Activated T-helper 1 cell treated with Interleukin-2 at 50 U/mL for 16 hours (primary cell): ENCODE measurements at places on chromosomes 12 and 14.

GRCh38 chr12:20154052-20154451 lies 214.3 kb upstream of the PDE3A start:
- no peak for DNase-seq

DNA sequence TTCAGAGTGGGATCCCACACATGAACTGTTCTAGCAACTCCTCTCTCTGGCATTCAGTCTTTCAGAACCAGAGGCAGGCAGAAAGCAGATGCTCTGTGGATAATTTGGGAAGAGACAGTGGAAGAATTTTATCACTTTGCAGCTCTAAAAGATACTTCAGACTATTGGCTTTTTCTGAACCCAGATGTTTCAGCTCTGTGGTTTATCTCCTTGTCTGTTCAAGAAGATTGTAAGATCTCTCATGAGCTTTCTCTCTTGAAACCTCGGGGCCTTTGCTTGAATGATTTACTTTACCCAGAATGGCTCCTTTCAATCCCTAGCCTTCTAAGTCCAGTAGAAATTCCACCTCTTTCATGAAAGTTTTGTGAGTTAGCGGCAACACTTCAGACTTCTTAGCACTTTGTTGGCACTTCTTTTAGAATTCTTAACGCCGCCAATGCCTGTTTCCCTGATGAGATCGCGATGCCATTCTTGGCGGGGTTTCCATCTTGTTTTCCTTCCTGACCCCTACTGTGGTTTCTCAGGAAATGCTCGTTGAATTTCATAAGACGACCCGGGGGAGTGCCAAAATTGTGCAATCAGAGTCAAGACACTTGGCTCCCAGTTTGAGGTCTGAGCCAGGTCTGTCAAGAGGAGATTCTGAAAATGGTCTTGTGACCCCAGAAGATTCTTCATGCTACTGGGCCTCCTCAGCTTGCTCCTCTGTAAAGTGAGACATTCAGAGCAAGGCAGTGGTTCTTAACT lies 107.0 kb upstream of the PRICKLE1 start:
- DNase-seq = no peak

- no peak for DNase-seq
Observed at GRCh38 chr14:65783576-65783975, 371.0 kb downstream of the FUT8 start.

DNA sequence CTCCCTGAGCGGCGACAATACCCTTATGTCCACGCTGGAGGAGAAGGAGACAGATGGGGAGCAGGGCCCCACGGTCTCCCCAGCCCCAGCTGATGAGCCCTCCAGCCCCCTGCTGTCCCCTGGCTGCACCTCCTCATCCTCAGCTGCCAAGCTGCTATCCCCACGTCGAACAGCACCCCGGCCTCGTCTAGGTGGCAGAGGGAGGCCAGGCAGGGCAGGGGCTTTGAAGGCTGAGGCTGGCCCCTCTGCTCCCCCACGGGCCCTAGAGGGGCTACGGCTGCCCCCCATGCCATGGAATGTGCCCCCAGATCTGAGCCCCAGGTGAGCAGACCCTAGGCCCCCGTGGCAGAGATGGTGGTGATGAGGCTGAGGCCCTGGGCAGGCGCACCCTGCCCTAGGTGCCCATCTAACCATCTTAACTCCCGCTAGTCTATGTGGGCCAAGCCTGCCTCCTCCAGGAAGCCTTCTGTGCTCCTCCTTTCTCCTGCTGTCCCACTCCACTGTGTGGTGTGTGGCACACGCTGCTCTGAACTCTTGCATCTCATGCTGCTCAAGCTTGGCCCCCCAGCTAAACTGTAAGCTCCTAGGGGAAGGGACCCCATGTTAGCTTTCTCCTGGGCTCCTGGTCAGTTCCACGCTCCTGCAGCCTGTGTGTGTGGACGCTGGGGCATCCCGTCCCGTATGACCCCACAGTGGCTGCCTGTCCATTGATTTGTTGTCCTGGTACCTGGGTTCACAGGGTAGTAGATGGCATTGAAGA lies 12.1 kb downstream of the MCRS1 start:
- DNase-seq = no peak

- DNase-seq = no peak
Observed at GRCh38 chr14:89707086-89707485, 247.4 kb downstream of the EFCAB11 start.

GRCh38 chr12:105331805-105332251 lies 1.3 kb downstream of the C12orf75 start:
- no peak for DNase-seq

DNA sequence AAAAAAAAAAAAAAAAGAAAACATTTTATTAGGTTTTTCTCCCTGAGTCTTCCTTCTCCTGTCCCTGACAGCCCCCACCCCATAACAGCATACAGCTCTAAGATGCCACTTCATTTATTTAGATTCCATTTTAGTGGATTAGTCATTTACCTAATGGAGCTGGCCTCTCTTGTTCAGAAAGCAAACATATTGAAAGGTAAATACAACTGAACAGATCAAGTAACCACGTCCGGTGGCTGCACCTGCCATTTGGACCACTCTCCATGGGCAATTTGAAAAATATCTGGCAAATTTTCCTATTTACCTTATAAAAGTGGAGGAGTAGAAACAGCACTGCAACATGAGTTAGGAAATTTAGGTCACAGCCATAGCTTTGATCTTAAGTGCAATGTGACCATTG lies 254.6 kb downstream of the C12orf42 start:
- no peak for DNase-seq

- DNase-seq = no peak
Observed at GRCh38 chr14:80927083-80927989, 14.2 kb downstream of the CEP128 start.

DNA sequence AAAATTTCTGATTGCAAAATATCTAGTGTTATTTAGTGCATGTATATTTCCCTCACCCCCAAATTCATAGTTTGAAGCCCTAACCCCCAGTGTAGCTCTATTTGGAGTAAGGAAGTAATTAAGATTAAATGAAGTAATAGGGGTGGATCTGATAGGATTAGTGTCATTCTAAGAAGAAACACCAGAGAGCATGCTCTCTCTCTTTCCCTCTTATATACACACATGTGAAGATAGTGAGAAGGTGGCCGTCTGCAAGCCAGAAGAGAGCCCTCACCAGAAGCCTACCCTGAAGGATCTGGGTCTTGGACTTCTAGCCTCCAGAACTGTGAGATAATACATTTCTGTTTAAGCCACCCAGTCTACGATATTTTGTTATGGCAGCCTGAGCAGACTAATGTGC lies 120.3 kb downstream of the TMEM30B start:
- no peak for DNase-seq

- DNase-seq = no peak
Observed at GRCh38 chr12:14959916-14960496, 1.4 kb downstream of the ARHGDIB start.

GRCh38 chr12:68432622-68433021 lies 100.5 kb upstream of the MDM1 start:
- no peak for DNase-seq

DNA sequence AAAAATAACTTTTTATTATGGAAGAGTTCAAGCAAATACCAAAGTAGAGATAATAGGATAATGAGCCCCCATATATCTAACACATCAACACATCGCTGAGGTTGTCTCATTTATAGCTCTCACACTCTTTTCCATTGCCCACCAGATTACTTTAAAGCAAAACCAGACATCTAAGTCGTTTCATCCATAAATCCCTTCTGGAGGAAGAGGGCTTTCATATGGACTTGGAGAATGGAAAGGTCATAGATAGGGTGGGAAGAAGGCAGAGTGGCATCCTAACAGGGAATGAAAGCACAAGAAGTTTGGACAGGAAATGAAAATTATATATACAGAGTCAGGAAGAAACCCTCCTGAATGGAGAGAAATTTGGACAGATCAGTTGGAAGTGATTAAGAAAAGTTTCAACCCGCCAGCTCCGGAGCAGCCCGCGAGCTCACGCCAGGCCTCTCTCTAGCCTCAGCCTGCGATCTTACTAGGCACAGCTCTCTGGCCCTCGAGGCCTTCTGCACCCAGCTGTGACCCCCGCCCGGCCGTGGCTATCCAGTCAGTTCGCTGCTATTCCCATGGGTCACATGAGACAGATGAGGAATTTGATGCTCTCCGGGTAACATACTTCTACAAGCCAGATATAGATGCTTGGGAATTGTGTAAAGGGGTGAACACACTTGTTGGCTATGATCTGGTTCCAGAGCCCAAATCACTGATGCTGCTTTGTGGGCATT lies 48.4 kb upstream of the NID2 start:
- no peak for DNase-seq

- DNase-seq = no peak
Observed at GRCh38 chr12:57553343-57554202, 3.7 kb downstream of the KIF5A start.

DNA sequence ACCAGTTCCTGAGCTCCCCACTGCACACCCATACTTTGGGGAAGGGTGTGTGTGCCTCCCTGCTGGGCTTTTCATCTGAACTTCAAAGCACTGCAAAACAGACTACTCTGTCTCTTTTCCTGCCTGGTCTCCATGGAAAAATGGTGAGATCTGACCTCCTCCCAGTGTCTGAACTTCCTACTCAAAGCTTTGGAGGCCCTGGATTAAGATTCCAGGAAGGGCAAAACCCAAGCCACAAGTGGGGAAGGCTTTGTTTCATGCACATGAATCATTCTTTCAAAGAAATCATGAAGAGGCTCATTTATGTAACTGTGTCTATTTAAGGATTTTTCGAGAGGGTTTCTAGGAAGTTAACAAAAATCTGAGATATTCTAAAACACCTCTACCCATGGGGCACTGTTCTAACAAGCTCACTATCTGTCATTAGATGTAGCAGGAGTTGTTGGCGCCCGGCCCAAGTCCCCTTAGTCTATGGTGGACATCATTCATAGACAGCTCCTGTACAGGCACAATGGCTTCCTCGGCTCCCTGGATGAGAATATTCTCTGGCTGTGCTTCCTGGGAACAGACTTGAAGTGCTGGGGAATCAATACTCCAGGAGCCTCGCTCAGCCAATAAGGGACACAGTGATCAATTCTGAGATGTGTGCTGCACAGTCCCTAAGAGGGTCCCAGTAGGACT lies 224.0 kb downstream of the KTN1 start:
- no peak for DNase-seq

DNA sequence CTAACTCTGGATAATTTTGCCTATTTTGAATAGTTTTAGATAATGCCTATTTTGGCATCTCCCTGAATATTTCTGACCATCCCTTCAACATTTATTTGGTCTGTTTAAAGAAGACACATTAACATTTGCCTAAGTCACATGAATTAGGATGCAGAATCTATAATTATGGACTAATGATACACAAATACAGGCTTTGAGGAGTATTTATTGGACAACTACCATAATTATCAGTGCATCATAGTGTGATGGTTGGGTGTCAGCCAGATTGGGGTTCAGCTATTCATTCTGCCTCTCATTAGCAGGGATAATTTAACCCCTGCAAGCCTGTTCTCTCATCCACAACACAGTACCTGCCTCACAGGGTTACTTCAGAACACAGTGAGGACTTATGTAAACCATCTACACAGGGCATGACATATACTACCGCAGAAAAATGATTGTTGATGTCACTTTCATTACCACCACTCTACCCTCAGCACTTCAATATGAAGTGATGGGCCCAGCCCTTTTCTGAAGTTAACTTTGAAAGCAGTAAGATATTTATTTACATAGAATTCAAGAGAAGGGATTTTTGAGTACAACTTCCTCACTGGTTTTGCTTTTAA lies 14.4 kb downstream of the PRKCH start:
- no peak for DNase-seq

GRCh38 chr12:75909714-75910656 lies 121.6 kb downstream of the PHLDA1 start:
- no peak for DNase-seq

- no peak for DNase-seq
Observed at GRCh38 chr14:104699426-104699748, 10.0 kb downstream of the INF2 start.

GRCh38 chr14:91568626-91569025 lies 58.5 kb upstream of the PPP4R3A start:
- no peak for DNase-seq

DNA sequence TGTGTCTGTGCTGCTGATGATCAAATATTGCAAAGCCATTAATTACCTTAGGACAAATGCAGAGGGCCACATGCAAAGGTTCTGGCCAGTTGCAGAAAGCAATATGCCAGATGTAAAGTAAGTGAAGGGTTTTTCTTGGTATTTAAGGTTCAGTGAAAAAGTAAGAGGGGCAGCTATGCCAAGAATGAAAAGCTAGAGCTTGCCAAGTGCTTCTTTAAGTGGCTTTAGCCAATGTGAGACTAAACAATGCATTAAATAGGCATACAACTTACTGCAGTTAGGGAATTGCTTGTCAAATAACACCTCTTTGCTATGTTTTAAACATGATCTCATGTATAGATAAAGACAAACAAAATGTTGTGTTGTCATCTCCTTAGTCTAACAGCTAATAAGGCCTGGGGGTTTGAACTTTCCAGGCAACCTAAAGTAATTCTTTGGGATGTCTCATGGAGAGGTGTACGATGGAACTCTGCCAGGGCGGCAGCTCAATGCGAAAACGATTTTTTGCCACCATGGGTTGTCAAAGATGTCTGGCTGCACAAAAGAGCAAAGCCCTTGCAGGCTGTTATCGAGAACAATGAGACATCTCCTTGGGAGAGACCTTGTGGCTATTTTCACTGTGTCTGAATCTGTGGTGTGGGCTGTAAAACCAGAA lies 12.0 kb downstream of the IGF1 start:
- no peak for DNase-seq

GRCh38 chr12:52836491-52837412 lies 2.6 kb upstream of the KRT79 start:
- no peak for DNase-seq

DNA sequence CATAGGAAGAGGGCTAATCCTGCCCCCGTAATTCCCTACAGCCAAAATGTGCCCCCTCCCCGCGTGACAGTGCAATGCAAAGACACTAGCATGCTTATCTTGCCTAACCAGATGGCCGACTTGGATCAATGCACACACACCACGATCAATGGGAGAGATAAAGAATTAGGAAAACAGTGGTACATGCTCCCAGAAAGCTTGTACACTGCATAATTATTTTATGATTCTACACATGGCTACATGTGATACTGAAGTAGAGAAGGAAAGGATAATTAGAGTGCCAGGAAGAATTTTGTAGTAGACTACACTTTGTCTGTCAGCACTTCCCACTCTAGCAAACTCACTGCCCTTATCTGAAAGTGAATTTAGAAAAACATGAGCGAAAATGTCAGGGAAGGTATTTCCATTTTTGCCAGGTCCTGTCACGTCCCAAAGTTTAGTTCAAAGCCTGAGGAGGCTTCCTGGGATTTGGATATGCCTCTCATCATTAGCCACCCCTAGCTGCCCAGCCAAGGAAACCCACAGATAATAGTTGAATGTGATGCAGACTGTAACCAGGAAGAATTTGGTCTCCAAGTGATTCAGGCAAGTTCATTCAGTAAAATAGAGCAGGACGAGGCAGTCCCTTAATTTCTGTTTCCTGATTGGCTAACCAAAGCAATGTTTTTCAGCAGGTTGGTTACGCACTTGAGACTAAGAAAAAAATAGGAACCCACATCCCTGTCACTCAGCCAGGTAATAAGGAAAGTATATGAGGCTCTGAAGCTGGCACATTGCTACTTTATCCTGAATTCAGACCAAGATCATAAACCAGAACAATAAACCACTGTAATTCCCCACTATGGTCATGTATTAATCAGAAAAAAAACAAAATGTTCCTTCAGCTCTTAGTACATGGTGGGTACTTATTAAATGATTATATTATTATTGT lies 199.6 kb upstream of the OTX2 start:
- no peak for DNase-seq

- no peak for DNase-seq
Observed at GRCh38 chr12:120132054-120132836, 15.7 kb upstream of the RAB35 start.
